ENCODE measurements at places on chromosomes 2 and 18.

DNA sequence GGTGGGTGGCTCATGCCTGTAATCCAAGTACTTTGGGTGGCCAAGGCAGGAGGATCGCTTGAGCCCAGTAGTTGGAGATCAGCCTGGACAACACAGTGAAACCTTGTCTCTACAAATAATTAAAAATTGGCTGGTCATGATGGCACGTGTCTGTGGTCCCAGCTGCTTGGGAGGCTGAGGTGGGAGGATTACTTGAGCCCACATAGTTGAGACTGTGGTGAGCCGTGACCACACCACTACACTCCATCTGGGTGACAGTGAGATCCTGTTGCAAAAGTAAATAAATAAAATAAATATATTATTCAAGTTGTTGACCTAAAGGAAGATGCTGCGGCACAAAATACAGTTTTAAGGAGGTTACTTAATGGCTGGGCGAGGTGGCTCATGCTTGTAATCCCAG is 72.7 kb downstream of the LAMA3 start:
- no peak for DNase-seq

GRCh38 chr2:149815941-149816340 is 228.4 kb upstream of the MMADHC start:
- no peak for DNase-seq

GRCh38 chr2:165402162-165402561 is 67.3 kb upstream of the CSRNP3 start:
- no peak for DNase-seq

DNA sequence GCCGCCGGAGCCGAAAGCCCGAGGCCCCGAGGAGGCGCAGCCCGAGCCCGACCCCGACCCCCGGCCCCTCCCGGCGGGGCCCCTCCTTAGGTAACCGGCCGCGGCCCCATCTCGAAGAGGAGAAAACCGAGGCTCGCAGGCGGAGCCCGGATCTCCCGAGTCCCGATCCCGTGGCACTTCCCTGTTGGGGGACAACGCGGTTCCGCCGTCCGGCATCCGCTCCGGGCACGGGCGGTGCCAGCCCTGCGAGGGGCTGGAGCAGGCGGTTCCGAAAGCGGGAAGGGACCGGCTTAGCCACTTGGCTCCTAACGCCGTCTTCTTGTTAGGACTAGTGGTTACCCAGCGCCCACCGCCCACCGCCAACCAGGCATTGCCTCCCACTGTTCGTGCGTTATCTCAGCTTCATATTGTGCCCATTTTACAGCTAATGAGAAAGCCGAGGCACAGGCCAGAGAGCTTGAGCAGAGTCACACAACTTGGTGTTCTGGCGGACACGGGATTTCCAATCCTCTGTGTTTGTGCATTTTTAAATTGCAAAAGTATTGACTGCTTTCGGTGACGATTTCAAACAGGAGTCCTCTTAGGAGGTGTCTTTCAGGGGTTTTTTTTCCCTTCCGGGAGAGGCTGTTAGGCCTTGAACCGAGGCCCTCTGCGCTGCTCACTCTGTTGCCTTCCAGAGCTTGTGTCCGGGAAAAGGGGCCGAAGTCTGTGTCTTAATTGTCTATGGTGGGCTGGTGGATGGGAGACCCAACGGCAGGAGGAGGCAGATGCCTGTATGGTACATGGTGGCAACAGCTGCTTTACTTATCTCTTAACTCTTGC is 562 bp downstream of the CENPA start:
- no peak for DNase-seq

- no peak for DNase-seq
Measured at GRCh38 chr2:223647258-223647952, 45.2 kb upstream of the SCG2 start.

- DNase-seq = no peak
Measured at GRCh38 chr18:22091341-22091740, 78.0 kb upstream of the GATA6 start.

DNA sequence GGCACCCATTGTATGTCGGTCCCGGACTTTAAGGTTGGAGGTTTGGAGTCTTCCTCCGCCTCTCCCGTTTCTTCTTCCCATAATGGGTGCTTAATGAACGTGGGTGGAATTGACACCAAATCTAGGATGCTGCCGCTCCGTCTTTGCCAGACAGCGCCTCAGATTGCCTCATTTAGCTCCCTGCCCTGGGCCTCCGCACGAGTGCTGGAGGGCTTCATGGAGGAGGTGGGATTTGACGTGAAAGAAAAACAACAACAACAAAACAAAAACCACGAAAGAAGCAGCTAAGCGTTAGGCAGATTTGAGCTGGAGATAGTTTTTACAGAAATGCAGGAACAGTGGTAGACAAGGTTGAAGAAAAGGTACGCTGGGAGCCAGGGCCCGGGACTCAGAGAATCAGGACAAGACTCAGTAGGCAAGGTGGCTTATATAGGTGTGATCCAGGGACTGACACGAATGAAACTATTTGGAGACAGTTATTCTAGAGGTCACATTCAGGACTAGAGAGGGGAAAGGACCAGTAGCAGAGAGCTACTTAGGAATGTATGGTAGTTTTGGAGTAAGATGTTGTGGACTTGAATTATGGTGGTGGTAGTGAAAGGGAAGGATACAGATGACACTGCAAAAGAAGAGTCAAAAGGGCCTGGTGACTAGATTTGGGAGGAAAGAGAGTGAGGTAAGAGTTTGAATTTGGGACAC is 605 bp downstream of the ZNF2 start:
- no peak for DNase-seq

DNA sequence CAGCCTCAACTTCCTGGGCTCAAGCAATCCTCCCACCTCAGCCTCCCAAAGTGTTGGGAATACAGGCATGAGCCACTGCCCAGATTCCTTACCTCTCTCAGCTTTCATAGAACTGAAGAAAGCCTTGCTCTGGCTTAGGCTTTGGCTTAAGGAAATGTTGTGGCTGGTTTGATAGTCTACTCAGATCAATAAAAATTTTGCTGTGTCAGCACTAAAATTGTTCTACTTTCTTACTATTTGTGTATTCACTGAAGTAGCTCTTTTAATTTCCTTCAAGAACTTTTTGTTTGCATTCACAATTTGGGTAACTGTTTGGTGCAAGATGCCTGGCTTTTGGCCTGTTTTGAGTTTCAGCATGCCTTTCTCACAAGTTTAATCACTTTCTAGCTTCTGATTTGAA is 634.0 kb upstream of the FSHR start:
- no peak for DNase-seq

GRCh38 chr2:11932962-11933361 is 186.5 kb downstream of the LPIN1 start:
- DNase-seq = no peak

DNA sequence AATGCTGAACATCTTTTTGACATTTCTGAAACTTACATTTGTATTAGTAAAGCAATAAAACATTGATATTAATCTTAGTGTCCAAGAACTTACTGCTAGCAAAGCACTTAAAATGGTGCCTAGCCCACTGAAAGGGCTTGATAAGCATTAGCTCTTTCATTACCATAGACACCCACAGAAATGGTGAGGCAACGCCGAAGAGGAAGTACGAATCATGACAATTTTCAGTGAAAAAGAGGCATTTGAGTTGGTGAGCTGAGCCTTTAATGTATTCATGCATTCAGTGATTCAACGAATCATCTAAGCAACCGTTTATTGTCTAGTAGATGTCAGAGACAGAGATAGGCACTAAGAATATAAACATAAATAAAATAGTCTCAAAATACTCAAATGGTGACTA is 101.1 kb downstream of the PIGN start:
- DNase-seq = no peak

DNA sequence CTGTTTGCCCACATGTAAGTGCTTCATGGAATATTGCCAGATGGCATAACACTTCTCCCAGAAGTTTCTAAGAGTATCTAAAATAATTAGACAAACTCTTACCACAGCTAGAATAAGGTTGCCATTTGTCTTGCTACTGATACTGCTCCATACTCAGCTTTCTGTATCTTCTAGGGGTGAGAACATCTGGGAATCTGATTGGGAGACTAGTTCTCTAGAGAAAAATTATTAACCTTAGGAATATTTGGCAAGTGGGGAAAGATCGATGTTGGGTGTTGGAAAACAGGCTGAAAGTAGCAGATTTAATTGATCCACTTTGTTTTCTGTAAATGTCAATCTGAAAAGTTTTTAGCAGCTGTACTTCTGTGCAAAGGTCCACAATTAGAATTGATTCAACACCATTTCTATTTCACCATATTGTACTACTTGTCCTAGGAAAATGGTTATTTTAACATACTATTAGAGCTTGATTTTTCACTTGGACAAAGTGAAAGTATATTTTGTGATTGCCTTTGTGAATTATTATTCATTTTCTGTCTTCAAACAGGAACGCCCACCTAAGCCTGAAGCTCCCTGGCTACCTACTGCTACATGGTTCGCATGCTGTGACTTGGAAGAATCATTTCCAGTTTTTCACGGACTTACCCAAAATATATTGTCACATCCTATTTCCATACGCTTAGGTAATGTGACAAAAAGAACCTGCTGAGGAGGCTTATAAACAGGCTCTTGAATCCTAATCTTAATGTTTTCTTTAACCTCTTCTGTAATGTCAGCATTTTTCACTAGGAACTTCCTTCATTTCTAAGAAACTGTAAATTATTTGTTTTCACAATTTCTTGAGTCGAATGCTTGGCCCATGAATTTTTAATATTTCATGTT is 147.7 kb downstream of the TRABD2A start:
- DNase-seq = no peak

GRCh38 chr2:145741636-145742035 is 1221.7 kb upstream of the ZEB2 start:
- no peak for DNase-seq

DNA sequence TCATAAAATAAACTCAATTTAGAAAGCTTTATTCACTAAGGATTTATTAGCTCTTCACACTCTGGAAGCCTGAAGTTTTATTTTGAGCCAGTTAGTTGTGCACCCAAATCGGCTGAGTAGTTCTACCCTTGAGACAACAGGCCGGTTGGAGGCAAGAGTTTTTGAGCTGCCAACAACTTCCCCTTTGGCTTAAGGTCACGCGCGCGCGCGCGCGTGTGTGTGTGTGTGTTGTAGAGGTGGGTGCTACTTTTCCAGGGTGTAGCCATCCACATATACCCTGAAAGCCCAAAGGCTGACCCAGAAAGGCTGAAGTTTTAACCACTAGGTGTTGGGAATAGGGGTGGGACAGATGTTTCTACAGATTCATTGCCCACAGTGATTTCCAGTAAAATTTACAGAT is 150.2 kb upstream of the LHCGR start:
- DNase-seq = no peak

DNA sequence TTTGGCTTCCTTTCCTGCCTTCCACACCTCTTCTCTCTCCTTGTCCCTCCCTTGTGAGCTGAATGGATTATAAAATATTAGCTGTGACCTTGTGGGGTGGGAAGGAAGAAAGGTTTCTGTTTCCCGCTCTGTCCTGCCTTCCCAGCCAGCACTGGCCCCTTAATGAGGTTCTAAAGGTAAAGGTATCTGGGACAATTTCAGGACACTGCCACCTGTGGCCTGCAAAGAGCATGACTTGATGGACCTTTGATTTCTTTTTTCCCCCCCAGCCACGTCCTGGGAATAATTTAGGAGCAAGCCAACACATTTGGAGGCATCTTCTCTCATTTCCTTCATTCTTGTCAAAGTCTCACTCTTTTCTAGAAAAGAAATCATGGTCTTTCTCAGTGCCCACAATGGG is 246.7 kb upstream of the EPAS1 start:
- DNase-seq = no peak

DNA sequence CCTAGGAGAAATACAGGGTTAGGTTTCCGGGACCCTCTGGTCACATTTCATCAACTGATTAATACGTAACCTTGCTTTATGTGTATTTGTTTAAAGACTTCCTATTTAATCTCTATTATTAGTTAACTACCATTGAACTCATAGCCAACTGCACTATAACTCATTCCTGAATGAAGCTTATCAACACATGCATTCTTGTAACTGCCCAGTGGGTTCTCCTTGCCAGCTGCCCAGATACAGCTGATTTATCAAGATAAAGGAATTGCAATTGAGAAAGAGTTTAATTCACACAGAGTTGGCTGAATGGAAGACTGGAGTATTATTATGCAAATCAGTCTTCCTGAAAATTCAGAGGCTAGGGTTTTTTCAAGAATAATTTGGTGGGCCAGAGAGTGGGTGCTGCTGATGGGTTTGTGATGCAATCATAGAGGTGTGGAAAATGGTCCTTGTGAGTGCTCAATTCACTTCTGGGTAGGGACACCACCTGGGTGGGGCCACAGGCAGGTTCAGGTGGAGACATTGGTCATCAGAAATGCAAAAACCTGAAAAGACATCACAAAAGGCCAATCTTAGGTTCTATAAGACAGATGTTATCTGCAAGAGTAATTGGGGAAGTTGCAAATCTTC is 21.1 kb upstream of the NOSTRIN start:
- no peak for DNase-seq

GRCh38 chr2:191927319-191927867 is 80.5 kb upstream of the CAVIN2 start:
- peak; percentile 34 for DNase-seq

Data from epithelial cell of prostate (primary cell).